ENCODE measurements at places on chromosomes 7 and 10.

GRCh38 chr7:74032191-74032490, 4.2 kb downstream of the ELN start:
- no peak for DNase-seq

- DNase-seq, result no peak
Measured at GRCh38 chr7:87215046-87215445, 4.5 kb downstream of the TMEM243 start.

- no peak for DNase-seq
Measured at GRCh38 chr7:131072505-131073091, 255.1 kb upstream of the MKLN1 start.

GRCh38 chr10:14926722-14927416, 27.0 kb downstream of the DCLRE1C start:
- DNase-seq, result no peak

DNA sequence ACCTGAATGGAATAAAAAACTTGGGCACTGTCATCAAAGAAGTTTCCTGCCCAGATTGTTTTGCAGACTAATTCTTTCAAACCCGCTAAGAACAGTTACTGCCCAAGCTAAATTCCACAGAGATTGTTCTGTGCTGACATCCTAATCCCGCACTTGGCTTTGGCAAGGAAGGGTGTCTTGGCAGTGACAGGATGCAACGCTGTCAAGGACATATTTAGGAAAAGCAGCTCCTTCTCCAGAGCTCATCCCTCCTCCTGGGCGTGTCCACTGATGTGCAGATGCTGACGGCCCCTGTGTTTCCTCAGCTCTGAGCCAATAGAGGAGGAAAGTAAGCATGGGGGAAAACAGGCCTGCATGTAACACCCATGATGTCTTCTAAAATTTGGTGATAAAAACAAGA, 74.2 kb downstream of the EEPD1 start:
- DNase-seq, result no peak

DNA sequence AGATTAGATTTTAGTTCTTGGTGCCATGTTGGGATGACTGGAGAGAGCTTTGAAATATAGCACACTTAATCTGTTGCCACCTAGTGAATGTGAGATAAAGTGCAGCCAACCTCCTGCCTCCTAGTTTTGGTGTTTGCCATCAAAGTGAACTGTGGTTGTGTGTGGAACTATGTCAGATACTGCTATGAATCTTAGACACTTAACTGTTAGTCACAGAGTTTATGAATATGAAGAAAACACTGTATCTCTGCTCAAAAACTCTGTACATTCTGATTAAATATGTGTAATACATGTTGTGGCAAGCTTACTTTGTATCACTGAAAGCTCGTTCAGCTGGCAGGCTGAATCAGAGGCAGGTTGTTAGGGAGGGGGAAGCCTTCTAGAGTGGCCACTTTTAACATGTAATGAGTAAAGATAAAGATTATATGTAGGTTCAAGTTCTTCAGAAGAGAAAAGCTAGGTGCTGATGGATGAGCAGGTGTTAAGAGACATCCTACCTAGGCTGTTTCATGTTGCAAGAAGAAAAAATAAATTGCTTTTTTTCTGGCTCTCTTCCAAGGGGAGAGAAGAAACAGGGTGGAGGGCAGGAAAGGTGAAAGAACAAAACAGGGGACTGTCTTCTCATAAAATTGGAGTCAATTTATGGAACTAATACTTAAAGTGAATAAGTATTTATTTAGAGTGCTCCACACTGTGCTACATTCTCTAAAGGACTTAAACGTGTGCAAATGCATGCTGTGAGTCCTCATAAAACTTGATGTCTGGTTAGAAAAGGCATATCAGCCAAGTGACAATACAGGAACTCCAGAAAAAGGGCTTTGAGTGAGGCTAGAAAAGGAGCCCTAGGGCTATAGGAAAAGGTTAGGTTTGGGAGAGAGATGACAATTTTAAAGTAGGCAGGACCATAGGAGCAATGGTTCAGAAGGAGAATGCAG, 14.1 kb upstream of the LAMB1 start:
- DNase-seq, result peak; percentile 19

DNA sequence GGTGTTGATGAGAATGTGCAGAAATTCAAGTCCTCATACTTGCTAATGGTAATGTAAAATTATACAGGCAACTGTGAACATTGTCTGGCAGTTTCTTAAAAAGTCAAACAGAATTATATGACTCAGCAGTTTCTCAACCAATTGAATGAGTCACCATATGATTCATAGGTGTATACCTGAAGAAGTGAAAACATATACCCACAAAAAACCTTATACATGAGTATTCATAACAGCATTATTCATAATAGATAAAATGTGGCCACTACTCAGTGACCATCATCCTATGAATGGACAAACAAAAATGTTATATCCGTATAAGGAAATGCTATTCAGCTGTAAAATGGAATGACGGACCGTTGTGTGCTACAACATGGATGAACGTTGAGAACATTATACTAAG, 253.5 kb downstream of the MALRD1 start:
- no peak for DNase-seq
